ENCODE measurements at places on chromosomes 1 and 21.

DNA sequence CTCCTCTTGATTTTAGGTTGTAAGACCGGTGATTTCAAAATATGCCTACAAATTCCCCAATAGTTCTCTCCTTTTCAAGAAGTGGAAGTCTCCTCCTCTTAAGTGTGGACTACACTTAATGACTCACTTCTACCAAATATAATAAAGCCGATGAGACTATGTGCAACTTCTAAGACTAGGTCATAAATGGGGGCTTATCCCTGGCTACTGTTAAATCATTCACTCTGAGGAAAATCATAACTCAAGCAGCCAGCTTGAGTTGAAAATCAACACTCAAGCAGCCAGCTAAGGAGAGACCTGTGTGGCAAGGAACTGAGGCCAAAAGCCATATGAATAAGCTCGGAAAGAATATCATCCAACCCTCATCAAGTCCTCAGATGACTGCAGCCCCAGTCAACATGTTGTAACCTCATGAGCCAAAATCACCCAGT lies 49.6 kb upstream of the PSMG1 start:
- DNase-seq, result no peak

- DNase-seq, result no peak
Observed at GRCh38 chr1:169860750-169861149, 32.9 kb downstream of the SCYL3 start.

GRCh38 chr1:153912349-153912748 lies 10.4 kb downstream of the GATAD2B start:
- no peak for DNase-seq

DNA sequence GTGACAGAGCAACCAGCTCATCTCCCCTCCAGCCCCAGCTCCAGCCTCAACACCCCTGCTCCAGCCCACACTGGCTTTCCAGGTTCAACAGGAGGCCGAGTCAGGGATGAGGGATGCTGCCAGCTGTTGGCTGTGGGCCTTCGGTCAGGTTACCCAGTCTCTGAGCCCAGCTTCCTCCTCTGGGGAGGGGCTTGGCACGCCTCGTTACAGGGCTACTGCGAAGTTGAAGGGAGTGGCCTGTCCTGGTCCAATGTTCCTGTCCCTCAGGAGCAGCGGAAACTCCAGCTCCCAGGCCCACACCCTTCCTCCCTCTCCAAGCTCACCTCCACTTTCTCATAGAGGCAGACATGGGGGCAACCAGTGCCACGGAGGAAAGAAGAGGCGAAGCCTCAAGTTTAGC lies 15.1 kb upstream of the TAS1R2 start:
- no peak for DNase-seq

DNA sequence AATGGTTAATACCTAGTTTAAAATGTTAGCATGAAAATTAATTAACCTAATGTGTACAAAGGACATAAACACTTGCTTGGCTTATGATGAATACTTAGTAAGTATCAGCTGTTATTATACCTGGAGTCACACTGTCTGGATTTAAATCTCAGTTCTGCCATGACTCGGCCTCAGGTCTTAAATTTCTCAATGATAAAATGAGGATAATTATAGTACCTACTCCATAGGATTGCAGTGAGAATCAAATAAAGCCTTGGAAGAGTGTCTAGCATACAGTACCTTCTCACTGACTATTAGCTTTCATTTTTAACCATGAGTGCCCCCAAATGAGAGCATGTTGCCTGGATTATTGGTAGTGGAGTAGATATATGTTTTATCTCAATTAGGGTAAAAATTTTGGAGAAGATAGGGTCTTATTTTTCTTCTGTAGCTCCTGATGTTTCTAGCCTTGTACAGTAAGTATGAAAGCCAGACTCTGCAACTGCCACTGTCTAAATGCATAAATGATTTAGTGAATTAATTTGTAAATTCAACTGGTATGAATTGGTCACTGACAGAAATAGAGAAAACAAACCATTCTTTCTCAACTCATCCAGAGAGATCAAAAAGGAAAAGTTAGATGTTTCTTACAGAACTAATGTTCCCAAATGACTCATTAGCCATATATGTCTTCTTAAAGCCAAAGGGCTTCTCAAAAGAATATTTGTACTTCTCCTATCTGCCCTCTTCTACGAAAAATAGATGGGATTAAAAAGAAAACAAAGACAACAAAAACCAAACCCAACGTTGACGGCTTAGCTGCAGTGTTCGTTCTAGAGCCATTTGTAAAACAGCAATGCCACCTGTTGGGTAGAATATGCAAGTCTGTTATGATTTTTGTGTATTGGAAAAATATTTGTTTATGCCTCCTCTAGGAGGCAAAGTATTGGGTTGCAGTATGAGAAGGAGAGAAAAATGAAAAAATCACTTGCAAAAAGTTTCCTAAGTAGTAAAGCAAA lies 53.8 kb upstream of the MROH9 start:
- peak; percentile 57 for DNase-seq

DNA sequence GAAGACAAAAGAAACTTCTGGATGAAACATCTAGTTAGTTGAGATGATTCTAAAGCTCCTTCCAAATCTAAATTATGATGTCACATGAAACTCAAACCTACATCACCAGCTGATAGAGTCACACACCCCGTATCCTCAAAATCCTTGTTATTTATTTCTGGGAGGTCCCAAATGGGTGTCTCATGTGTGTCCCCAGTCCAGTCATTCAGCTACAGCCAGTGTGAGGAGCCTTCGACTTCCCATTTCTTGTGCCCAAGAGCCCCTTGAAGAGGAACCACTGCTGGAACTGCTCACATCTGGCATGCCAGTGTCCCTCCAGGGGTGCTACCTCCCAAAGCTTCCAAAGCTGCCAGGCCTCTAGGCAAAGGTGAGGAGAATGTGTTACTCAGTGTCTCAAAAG lies 32.5 kb upstream of the KCNA3 start:
- DNase-seq, result no peak

DNA sequence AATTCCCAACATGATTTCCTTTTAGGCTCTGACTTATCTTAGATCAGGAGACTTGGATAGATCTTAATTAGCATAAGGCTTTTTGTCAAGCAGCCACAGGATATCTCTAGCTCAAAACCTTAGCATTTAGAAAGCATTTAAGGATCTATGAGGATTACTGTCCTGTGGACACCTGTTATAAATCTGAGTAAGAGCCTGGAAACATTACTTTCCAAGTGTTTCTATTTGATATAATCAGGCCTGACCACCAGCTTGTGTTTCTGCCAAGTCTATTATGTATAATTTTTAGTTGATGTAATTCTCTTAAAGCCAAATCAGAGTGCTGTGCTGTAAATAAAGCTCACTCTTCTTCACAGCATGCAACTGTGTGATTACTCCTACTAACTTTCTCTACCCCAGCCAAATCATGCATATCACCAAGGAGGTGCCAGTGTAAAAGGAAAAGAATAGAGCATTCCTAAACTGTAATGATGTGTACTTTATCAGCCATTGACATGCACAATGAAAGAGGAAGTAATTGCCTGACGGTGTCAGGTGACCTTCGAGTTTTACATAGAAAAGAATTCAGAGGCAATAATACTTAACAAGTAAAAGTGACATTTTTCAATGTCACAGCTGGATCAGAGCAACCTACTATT lies 309.9 kb upstream of the PRMT6 start:
- DNase-seq, result no peak

All from HAP-1 (cell line).